ENCODE measurements at places on chromosomes 16 and 17.

GRCh38 chr16:554640-555365, 5.4 kb upstream of the PRR35 start:
- peak; percentile 44 for DNase-seq

DNA sequence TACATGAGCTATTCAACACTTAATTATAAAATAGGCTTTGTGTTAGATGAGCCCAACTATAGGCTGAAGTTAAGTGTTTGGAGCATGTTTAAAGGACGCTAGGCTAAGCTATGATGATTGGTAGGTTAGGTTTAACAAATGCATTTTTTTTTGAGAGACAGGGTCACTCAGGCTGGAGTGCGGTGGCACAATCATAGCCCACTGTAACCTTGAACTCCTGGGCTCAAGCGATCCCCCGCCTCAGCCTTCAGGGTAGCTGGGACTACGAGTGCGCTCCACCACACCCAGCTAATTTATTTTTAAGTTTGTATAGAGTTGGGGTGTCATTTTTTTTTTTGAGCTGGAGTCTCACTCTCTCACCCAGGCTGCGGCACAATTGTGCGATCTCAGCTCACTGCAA, 19.3 kb upstream of the GPRC5C start:
- DNase-seq: no peak

- DNase-seq: no peak
These were observed 20.2 kb upstream of the SLC38A10 start for GRCh38 chr17:81315129-81315884.

DNA sequence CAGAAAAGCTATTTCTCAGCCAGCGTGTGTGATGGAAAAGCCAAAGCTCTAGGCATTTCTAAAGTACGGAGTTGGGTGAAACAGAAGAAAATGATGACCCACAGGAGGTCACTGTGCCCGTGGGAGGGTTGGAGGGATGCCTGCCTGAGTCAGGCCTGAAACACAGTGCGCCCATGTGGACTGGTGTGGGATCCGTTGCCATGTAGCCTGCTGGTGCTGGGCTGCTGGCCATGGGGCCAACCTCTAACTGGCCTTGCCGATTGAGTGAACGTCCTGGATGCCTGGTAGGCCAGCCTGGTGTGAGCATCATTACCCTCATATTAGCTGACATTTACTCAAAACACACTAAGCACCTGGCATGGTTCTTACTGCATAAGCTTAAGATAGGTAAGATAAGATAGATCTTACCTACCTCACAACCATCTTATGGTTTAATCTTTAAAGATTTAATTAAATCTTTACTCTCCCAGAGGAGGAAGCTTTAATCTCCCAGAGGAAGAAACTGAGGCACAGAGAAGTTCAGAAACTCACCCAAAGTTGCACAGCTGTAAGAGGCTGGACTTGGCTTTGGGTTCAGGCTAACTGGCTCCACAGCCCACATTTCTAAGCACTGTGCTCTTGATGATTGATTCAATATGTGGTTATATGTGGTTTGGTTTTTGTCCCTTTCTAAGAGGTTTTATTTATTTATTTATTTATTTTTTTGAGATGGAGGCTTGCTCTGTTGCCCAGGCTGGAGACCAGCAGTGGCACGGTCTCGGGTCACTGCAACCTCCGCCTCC, 15.7 kb downstream of the MGAT5B start:
- no peak for DNase-seq

GRCh38 chr16:13835935-13836730, 83.8 kb upstream of the ERCC4 start:
- no peak for DNase-seq

DNA sequence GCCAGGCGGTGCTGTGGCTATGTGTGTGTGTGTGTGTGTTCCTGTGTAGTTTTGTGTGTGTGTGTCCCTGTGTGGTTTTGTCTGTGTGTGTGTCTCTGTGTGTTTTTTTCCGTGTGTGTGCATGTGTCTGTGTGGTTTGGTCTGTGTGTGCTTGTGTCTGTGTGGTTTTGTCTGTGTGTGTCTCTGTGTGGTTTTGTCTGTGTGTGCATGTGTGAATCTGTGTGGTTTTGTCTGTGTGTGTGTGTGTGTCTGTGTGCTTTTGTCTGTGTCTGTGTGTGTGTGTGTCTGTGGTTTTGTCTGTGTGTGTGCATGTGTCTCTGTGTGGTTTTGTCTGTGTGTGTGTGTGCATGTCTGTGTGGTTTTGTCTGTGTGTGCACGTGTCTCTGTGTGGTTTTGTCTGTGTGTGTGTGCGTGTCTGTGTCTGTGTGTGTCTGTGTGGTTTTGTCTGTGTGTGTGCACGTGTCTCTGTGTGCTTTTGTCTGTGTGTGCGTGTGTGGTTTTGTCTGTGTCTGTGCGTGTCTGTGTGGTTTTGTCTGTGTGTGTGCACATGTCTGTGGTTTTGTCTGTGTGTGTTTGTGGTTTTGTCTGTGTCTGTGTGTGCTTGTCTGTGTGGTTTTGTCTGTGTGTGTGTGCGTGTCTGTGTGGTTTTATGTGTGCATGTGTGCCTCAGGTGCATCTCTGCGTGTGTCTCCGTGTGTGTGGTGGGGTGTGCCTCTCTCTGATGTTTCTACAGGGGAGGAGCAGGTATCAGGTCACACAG, 62.3 kb downstream of the ZDHHC7 start:
- no peak for DNase-seq

- peak; percentile 24 for DNase-seq
These were observed 6.2 kb downstream of the PHOSPHO1 start for GRCh38 chr17:49224198-49224996.

GRCh38 chr17:28110184-28110583, 67.7 kb downstream of the NLK start:
- no peak for DNase-seq

- DNase-seq: no peak
These were observed 30.5 kb upstream of the ZNF287 start for GRCh38 chr17:16599537-16599936.

- DNase-seq: no peak
These were observed 70.5 kb downstream of the MARF1 start for GRCh38 chr16:15572329-15573001.

- DNase-seq: no peak
These were observed 486 bp upstream of the WSB1 start for GRCh38 chr17:27293359-27293897.

- no peak for DNase-seq
These were observed 139.6 kb downstream of the XYLT1 start for GRCh38 chr16:17331071-17331607.

DNA sequence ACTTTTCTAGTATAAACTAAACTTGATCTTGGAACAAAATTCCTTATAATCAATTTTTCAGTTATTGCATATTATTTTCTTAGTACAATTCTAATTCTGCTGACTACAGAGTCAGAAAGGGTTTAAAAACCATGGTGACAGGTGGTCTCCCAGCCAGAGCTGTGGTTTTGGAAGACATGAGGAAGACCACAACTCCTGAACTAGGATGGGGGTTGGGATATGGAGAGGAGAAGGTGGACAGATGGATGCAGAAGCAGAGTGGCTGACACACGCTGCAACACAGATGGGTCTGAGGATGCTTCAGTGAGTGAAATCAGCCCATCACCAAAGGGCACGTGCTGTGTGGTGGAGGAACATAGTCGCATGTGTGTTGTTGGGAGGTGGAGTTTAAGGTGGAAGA, 187.7 kb downstream of the LGALS9B start:
- DNase-seq: no peak

DNA sequence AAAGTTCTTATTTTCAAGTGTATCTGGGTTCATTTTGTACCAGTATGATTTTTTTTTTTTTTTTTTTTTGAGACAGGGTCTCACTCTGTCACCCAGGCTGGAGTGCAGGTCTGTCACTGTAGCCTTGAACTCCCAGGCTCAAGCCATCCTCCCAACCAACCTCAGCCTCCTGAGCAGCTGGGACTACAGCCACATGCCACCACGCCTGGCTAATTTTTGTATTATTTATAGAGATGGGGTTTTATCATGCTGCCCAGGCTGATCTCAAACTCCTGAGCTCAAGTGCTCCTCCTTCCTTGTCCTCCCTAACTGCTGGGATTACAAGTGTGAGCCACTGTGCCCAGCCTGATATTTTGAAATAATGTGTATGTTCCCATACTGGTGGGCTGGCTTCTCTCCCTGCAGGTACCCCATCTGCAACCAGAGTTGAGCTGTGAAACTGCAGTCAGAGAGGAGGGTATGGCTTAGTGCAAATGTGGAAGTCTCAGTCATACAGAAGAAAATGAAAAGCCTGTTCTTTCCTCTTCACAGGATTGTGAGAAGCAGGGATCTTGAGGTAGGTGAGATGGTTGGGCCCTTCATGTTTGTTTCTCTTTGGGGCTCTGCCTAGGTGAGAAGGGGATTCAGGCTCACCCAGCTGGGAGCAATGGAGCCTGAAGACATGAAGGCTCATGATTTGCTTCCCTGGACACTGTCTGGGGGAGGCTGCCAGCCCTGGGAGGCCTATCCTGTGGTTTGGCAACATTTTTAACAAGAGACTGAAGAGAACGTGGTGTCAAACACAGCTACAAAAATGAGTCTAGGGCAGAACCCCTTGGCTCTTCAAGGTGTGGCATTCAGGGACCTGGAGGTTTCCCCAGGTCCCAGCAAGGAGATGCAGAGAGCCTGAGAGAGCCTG, 41.3 kb upstream of the SIAH1 start:
- DNase-seq: no peak

DNA sequence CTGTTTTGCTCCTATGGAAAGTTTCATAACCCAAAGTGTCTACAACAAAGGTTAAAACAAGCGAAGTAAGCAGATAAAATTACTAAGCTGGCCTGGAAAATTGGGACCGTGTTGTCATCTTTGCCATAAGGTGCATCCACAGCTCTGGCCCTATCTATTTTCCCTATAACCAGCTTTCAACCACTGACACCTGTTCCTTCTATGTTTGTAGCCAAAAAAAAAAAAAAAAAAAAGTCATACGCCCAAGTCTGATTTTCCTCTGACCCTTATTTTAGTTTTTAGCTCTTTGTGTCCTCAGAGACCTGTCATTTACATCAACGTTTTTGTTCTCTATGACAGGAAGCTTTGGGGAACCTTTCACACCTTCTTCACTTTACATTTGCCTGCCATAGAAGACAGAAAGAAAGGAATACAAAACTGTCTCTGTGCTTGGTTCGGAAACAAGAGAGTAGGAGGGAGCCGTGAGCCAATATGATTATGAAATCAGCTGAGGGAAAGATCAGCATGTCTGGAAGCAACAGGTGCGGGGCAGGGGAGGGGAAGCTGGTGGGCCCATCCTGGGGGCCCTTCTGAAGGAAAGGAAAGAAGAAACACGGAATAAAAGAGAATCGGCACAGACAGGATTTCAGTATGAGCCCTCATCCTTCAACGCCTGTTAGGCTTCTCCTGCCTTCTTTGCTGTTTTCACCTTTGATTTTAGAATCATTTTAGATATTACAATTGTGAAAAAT, 8.5 kb downstream of the HS3ST3A1 start:
- DNase-seq: no peak

DNA sequence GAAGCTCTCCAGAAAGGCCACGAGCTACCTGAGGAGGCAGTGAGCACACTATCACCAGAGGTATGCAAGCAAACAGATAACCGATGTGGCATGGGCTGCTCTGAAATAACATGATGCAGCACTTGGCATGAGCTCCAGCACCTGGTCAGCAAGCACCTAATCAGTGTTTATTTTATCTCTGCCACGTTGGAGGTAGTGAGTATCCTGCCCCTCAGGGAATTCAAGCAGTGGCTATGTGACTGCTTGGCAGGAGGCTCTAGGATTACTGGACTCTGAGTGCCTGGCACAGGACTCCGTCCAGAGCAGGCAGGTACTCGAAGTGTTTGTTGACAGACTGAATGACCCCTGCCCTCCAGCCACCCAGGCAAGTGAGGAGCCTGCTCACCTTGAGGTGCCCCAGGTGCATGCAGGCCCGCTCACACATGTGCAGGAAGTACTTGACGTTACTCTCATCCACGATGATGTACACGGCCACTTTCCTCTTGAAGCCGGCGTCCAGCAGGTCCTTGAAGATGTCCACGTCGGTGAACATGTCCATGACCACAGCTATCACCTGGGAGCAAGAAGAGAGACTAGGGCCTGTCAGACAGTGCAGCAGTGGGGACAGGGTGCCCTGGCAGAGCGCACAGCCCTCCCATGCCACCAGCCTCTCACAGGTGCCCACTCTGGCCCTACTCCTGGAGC, 16.6 kb downstream of the FAM83G start:
- DNase-seq: no peak

GRCh38 chr16:50305441-50306061, 39.2 kb downstream of the ADCY7 start:
- no peak for DNase-seq

DNA sequence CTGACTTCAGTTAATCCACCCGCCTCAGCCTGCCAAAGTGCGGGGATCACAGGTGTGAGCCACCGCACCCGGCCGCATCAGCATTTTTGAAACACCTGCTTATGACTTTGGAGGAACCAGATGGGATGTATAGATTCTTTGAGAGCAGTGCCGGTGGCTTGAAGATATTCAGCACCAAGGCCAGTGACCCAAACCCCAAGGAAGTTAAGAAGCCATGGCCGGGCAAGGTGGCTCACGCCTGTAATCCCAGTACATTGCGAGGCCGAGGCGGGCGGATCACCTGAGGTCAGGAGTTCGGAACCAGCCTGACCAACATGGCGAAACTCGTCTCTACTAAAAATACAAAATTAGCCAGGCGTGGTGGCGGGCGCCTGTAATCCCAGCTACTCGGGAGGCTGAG, 43.9 kb downstream of the TRARG1 start:
- peak; percentile 32 for DNase-seq

DNA sequence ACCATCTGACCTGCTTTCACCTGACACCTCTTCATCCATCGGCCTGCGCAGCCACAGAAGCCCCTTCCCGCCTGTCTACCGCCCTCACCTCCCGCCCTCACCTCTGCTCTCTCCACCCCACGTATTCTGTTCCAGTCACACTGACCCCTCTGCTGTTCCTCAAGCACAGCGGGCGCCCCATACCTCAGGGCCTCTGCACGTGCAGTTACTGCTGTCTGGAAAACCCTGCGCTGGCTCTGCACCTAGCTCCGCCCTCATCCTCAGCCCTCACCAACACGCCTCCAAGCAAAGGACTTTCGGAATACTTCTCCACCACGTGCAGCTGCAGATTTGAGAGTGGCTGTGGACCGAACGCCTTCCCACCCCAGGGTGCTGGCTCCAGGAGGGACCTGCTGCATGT, 24.6 kb upstream of the PABPN1L start:
- no peak for DNase-seq

DNA sequence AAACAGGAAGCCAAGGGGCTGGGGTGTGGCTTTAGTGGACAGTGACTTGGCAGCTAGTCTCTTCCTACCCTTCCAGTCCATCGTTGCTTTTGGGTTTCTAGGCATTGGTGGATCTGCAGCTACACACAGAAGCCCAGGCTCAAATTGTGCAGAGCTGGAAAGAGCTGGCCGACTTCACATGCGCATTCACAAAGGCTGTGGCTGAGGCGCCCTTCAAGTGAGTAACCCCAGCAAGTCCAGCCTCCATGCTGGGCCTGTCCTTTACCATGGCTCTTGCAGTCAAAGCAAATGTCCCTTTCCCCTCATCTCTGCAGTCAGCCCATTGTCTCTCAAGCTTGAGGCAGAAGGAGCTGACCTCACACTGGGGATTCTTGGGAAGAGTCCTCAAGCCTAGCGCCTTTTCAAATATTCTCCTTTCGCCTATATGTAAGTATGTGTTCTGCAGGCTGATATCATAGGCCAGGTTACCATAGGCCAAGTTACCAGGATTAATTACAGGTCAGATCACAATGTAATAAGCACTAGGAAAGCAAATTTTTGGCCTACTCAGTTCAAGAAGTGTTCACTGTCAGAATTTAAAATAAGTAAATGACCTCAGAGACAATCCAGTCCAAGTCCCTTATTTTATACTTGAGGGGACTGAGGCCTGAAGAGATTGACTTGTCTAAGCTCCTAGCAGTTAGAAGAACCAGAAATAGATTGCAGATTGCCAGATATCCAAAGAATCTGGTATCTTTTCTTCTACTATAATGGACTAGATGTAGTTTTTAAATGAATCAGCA, 6.5 kb downstream of the EME1 start:
- DNase-seq: no peak

- no peak for DNase-seq
These were observed 13.6 kb upstream of the PPM1D start for GRCh38 chr17:60586288-60586974.
